Diencephalon (tissue), 1 donor: ENCODE measurements at places on chromosomes 11 and 22. TPM values are rescaled to one million over a fixed set of nuclear protein-coding genes. Genes with fewer than 3 reads are reported as not detected.

Gene ART1
- not detected for total RNA-seq

Gene MMP8
- total RNA-seq = 0.23 TPM

Gene LDHAL6A
- 0.46 TPM for total RNA-seq

Gene OR2AG1
- total RNA-seq = not detected

Gene GRK3
- total RNA-seq = 42.4 TPM

Gene PDE2A
- total RNA-seq = 60.9 TPM

Gene FAM83F
- total RNA-seq = 0.46 TPM

Gene SLC29A2
- total RNA-seq = 2.1 TPM

Gene ASRGL1
- 40.6 TPM for total RNA-seq

Gene FXYD6
- 164 TPM for total RNA-seq
